ENCODE measurements at places on chromosomes 4 and X.

GRCh38 chr4:12178614-12179610 lies 750.2 kb upstream of the HS3ST1 start:
- DNase-seq: no peak

DNA sequence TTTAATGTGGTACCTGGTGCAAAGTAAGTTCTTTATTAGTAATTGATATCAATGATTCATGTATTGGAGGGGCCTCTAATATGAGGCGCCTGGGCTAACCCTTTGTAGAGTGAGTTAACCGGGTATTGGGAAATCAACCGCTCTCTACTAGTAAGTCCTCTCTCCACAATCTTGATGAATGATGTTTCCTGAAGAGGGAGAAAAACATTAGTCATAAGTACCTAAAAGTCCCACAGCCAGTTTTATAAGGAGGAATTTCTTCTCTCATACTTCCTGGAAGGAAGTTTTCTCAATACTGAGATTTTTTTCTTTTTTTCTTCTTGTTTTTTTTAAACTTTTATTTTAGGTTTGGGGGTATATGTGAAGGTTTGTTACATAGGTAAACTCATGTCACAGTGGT lies 62.3 kb downstream of the AGTR2 start:
- DNase-seq: no peak

- DNase-seq: no peak
Measured at GRCh38 chr4:24464566-24464965, 119.8 kb downstream of the DHX15 start.

- no peak for DNase-seq
Measured at GRCh38 chr4:168837922-168838321, 172.1 kb downstream of the CBR4 start.

DNA sequence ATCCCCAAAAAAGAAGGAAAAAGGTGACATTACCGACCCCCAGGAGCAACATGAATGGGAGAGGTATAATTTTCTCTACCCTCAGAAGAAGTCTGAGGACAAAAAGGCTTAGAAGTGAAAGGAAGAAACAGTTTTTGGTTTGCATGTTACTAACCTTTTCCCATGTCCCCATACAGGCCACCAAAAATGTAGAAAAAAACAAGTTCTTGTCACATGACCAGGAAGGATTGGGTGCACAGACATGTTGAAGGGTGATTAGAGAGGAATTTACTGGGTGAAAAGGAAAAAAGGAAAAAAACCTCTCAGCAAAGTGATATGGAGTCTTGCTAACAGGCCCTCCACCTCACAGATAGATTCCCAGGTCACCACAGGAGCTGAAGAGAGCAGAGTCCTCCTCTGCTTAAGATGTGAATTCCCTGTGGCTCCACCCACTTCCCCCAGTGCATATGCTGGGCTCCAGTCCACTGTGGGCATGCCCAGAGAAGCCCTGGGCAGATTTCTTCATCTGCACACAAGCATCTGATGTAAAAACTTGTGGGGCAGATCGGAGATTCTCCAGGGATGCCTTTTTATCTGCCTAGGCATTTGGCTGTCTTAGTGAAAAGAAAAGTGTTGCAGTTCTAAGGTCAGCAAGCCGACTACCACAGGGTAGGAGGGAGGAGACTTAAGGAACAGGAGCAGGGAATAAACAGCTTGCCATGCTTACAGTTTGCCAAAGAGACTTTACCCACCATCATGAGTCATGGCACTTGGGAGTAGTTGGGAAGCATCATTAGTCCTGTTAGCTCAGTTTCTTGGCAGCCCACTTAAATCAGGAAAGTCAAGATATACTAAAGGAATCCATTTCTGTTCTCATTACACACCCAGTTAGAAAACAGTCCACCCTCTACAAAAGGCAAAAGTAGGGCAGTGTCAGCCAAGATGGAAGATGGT lies 25.0 kb upstream of the PASD1 start:
- DNase-seq: no peak

DNA sequence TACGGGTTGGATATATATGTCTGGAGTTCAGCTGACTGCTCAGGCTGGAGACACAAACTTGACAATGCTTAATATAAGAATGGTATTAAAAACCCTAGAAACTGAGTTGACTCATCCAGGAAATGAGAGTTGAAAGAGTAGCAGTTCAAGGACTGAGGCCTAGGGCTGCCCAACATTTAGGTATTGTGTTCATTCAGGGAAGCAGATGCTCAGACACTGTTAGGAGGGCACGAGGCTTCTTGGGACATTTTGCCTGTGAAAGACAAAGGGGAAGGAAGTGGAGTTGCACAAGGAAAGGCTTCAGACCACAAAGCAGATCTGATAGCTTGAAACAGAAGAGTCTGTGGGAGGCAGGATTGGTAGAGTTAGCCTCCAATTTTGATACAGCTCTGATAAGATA lies 52.0 kb upstream of the HS3ST1 start:
- DNase-seq: no peak

GRCh38 chr4:181711387-181711786 lies 531.8 kb upstream of the TENM3 start:
- DNase-seq: no peak

DNA sequence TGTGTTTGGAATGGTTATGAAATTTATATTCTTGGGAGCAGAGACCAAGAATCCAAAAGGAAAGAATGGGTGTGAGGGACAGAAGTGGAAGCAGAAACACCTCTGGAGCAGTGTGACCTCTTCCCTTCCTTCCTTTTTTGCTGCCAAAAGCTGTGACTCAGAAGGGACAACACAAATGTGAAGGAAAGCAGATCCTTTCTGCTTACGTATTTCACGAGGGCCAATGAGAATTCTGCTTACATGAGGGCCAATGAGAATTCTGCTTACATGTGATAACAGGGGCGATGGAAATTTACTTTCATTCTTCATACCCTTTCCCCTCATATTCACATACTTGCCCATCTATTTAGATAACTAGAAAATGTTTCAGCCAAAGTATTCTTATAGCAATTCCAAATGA lies 404.6 kb downstream of the PRDM5 start:
- DNase-seq: no peak

GRCh38 chr4:4990329-4990728 lies 28.9 kb downstream of the CYTL1 start:
- no peak for DNase-seq

GRCh38 chr4:62058571-62058970 lies 858.4 kb downstream of the ADGRL3 start:
- DNase-seq: no peak

- DNase-seq: no peak
Measured at GRCh38 chr4:15907430-15907829, 31.1 kb downstream of the FGFBP1 start.

DNA sequence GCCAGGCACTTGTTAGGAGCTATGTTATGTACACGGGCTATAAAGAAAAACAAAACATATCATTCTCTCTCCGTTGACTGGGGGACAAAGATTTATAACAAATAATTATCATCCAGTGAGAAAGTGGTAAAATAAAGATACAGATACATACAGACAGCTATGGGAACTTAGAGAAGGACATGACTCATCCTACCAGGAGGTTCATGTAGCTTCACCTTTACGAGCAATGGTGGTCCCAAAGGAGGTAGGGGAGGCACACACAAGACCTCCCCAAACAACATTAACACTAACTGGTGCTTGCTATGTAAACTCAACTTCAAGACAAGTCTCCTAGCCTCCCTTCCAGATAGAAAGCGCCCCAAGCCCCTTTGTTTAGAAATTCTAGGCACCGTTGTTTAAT lies 8.9 kb downstream of the AMBN start:
- DNase-seq: no peak

All from effector memory CD4-positive, alpha-beta T cell (primary cell).